IPS-NIHi11 (cell line): ENCODE measurements at places on chromosomes 1 and 21.
A peak's percentile ranks its signal among the peaks of the same experiment; 100 is the strongest.

DNA sequence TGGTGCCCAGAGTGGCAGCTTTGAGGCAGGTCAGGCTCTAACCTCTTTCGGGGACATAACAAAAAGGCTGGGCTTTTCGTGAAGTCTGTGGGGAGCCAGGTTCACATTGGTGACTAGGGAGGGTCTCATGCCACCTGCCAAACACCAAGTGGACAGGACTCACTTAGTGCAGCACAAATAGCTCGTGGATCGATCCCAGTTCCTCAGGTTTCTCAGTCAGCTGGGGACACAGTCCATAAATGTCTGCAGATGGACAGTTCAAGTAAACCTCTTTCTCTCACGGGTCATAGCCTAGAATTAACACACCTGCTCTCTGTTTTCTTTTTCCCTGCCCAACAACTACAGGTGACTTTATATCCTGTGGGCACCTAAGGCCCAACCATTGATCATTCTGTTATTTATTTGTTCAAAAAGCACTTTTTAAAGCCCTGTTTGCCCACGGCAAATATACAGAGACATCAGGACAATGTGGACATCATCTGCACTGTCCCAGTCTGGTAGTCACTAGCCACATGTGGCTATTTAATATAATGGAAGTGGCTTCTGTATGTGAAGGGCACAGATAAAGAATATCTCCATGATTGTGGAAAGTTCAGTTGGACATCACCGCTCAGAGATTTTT lies 53.5 kb downstream of the CAPN2 start:
- no peak for DNase-seq

GRCh38 chr1:7454052-7454815 lies 316.9 kb upstream of the VAMP3 start:
- peak; percentile 52 for DNase-seq

DNA sequence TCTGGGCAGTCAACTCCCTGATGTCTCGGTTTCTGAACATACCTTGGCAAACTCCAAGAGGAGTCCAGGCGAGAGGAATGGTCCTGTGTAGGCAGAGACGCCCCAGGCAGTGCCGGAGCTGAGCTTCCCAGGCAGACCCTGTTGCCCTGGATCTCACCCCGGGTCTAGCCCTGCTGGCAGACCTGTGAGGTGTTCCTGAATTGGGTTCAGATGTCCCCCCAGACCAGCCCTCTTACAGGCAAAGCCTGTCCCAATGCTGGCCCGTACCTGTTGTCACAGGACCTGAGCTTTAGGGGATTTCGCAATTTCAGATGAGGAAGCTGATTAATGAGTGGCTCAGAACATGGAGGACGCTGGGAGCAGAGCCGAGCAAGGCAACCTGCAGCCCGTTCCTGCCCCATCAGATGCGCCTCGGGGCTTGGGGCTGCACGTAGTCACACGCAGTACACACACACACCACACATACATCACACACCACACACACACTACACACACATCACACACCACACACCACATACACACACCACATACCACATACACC lies 38.5 kb upstream of the PDE9A start:
- peak; percentile 41 for DNase-seq

DNA sequence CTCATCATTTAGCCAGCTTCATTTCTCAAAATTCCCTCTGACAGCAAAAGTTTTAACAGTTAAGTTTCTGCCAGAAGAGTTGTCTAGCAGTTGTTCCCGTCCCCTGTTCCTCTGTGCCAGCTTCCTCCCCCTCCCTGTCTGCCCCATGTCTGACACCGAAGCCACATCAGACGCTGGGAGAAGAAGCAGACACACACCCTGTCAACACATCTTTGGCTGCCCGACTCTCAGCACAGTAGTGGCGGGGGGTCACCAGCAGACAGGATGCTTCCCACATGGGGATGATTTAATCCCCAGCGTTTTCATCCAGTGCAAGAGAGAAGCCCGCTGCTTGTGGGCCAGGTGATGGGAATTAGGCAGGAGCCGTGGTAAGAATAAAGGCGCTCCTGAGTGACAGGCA lies 379.4 kb upstream of the RUNX1 start:
- DNase-seq, result peak; percentile 9

DNA sequence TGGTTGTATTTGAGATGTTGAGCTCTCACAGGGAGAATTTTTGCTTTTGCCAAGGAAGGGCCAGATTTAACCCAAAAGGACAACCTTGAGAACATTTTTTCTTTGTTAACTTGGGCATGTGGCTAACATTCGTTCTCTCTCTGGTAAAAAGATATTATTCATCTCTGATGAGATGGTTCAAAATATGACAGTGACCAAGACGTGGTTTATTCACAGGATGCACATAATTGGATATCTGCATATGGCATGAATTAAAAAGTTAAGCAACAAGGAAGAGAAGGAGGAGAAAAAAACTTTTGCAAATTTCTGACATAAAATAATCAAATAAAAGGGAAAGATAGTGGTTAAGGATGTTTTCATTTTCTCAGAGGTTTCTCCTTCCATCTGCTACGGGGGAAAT lies 43.1 kb upstream of the BCL10 start:
- DNase-seq, result no peak

DNA sequence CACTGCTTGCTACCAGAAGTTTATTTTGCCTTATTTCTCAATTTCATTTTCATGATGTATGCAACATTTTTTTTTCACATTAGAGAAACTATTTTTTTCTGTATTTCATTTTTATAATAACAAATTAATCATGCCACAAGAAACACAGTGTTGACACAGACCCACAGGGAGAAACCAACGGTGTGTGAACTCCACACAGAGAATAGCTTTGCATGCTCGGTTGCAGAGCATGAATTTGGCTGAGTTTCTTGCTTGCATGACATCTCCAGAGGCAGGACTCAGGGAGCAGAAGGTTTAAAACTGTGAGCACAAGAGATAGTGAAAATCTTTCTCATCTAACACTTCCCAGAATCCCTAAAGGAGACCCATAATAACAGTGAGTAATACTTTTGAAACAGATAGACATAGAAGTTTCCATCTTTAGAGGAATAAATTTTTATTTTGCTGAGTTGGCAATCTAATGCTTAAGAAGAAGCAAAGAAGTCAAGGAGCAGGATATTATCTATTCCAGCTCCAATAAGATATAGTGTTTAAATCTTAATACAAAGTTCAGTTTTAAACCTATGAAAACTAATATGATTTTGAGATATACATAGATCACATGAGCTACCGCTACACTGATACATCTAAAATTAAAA lies 890.9 kb downstream of the MRPL39 start:
- DNase-seq, result no peak

- no peak for DNase-seq
Observed at GRCh38 chr1:15709226-15709625, 25.1 kb downstream of the PLEKHM2 start.

GRCh38 chr1:201888282-201889089 lies at the start of gene SHISA4:
SHISA4 (plus strand) TSS chr1:201888898; CDS start chr1:201888995, 97 bp downstream.
- peak; percentile 83 for DNase-seq
